Left cardiac atrium (tissue), 4 donors: ENCODE measurements at places on chromosomes 7 and 10. TPM values are rescaled to one million over a fixed set of nuclear protein-coding genes. Genes with fewer than 3 reads are reported as not detected.

DNA sequence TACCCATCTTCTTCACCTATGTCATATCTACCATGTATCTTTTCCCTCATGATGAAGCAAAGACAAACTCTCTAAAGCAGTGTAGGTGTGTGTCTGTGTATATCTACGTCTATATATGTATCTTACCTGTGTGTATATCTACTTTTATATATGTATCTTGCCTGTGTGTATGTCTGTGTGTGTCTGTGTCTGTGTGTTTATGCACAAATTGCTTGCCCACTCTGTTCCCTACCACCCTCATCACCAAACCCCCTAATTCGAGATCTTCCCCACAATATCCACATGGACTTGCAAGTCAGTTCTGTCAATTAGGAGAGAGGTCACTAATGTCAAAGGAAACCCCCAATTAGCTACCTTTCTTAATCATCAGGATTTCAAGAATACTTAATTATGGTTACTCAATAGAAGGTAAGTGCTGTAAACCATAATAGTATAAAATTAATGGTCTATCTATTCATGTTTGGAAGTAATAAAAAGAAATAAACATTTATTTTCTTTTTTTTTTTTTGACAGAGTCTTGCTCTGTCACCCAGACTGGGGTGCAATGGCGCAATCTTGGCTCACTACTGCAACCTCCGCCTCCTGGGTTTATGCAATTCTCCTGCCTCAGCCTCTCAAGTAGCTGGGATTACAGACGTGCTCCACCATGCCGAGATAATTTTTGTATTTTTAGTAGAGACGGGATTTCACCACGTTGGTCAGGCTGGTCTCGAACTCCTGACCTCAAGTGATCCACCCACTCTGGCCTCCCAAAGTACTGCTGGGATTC, 43.6 kb downstream of the ANKRD61 start:
- no peak for DNase-seq

GRCh38 chr10:50396491-50397311, 145.4 kb upstream of the ASAH2 start:
- DNase-seq, result no peak

DNA sequence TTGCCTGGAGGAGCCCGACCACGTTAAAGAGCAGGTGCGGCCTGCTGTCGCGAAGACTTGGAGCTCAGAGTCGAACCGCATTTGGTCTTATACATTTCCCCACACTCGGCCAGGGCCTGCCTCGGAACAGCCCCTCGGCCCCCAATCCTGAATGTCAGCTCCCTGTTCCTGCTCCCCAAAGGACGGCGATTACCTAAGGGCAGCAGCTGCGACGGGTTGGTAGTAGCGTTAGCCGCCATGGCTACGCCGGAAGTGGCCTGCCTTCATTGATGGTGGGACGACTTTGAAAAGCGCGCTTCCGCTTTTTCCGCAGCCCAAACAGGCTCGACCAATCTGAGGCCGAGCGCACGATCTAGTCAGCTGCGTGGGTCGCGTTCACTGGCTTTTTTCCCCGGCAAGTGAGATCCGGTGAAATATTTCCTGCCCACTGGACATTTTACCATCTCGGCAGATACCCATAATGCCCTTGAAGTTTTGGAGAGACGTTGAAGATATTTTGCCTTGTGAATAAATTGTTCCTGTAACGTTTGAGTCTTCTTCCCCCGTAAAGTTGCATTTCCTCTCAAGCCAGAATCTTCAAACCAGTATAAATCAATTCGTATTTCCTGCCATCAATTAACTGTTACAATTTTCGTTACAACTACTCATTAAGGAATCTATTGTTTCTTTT, at the start of gene LSM5:
Gene LSM5, minus strand, starts transcription at position 254 of the 670 bp plus-strand sequence. Its CDS starts 15 bp downstream, at position 239.
- DNase-seq, result peak; percentile 96

Gene SLC29A4
- 26.3 TPM for total RNA-seq

DNA sequence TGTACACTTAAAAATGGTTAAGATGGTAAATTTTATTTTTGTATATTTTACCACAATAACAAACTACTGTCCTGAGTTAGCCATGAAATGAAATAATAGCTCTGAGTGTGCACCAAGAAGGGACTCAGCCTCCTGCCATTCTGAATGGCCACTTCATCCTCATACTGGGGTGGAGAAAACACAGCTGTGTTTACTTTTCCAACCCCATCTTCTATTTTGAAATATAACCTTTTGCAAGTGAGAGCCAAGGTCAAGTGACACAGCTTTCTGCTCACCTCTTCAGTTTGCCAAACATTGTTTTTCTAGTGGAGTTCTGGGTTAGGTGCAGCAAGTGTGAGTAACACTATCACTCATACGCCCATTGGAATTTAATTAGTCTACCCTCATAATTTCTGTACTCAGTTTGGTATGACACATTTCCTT, 107.4 kb upstream of the GLCCI1 start:
- DNase-seq, result no peak

GRCh38 chr10:59324597-59324996, 37.8 kb downstream of the FAM13C start:
- DNase-seq, result no peak

DNA sequence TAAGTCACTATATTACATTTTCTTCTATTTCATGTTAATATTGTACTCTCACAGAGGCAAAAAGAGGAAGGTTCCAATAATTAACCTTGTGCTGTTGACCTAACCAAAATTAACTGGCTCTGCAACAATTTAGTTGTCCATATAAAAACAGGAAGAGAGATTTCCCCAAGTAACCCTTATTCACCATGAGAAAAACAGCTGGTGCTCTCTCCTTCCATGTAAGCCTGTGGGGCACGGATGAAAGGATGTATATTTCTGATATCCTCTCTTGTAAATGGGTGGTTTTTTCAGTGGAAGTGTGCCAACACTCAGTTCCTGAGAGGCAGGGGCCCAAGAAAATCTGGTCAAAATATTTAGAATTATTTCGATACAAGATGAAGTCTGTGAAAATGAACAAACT, 358.1 kb downstream of the CRPPA start:
- no peak for DNase-seq

DNA sequence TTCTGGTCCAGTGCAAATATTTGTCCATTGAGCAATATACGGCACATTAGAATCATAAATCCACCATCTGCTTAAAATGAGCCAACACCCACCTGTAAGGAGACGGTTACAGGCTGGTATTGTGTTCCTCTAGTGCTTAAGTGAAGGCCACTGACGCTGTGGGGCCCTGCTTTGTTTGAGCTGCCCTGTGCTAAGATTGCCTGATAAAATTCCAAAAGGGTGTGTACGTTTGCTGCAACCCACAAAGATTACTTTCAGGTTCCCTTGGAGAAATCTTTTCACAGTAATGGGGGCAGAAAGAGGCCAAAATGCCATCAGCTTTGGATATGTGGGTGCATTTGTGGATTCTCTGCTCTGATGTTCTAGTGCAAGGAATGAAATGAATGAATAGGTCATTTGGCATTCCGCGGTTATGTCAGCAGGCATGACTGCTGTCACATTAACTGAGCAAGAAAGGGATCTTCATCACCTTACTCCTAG, 34.4 kb downstream of the AGR3 start:
- no peak for DNase-seq

- DNase-seq, result no peak
Observed at GRCh38 chr7:70764701-70765208, 367.2 kb upstream of the GALNT17 start.

Gene C7orf33
- total RNA-seq, result not detected

DNA sequence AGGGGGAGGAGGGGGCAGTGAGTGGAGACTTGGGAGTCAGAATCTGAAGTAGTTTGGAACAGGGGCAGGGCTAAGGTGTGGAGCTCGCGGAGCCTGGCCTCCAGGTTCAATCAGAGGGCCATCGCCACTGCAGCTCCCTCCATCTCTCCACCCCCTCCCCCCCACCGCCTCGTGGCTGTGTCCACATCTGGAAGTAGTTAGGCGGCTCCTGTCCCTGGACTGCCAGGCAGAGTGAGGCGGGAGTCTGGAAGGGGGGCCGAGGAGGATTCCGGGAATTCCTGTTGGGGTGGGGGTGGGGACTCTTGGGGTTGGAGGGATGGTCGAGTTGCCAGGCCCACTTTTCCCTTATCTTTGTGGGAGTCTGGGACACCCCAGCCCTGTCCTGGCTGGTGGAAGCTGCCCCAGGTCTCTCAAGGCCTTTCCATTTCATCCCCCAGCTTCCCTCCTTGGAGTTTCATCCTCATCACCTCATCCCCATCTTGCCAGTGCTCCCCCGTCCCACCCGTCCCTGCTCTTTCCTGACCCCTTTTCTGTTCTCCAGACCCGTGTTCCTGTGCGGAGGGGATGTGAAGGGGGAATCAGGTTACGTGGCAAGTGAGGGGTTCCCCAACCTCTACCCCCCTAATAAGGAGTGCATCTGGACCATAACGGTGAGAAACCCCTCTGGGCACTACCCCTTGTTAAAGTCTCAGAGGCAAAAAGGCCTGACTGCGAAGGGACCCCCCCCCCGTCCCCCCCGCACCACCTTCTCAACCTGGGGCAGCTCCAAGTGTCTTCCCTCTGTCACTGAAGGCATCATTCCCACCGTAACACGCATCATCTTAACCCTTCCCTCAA, 944 bp downstream of the PCOLCE start:
- peak; percentile 73 for DNase-seq
